ENCODE measurements at places on chromosomes 12 and 14.

DNA sequence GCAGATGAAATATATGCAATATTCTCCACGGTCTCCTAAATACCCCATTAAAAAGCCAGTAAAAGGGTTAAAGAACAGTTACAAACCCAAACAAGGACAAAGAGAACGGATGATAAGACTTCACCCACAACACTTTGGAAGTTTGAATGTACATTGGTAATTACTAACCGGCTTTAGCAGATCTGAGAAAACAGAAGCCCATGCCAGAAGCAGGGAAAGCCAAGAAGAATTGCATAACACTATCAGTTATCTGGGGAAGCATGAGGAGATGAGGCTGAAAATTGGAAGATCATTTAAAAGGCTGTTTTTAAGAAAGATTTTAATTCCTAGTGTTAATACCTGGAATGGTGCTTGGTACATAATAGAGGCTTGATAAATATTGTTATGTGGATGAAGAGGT, 55.6 kb upstream of the MYBPC1 start:
- DNase-seq, result no peak

- no peak for DNase-seq
These were observed 787.7 kb upstream of the TMEM132C start for GRCh38 chr12:127479256-127479655.

GRCh38 chr12:52632656-52633055, 14.3 kb upstream of the KRT73 start:
- no peak for DNase-seq

- no peak for DNase-seq
These were observed 27.1 kb upstream of the GPHB5 start for GRCh38 chr14:63345826-63346225.

DNA sequence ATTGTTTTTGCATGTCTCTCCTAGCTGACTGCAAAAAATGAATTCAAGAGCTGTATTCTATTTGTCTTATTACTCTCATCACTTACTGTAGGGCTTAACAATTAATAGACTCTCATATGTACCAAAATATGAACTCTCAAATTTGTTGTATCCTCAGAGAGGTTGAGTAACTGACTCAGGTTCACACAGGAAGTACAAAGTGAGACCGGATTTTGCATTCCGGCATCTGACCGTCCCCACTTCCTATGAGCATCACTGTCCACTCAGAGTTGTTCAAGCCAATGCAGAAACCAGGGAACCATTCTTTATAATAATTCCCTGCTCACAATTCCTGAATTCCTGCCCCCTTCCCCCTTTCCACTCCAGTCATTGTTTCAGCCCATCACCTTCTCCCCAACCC, 113.3 kb upstream of the AMIGO2 start:
- DNase-seq, result no peak

GRCh38 chr12:14901228-14901562, 15.5 kb upstream of the MGP start:
- DNase-seq, result no peak

GRCh38 chr14:96811985-96812667, 14.9 kb downstream of the VRK1 start:
- no peak for DNase-seq
